ENCODE measurements at places on chromosomes 12 and 14.

- no peak for DNase-seq
These were observed 15.5 kb downstream of the EMP1 start for GRCh38 chr12:13211859-13212664.

DNA sequence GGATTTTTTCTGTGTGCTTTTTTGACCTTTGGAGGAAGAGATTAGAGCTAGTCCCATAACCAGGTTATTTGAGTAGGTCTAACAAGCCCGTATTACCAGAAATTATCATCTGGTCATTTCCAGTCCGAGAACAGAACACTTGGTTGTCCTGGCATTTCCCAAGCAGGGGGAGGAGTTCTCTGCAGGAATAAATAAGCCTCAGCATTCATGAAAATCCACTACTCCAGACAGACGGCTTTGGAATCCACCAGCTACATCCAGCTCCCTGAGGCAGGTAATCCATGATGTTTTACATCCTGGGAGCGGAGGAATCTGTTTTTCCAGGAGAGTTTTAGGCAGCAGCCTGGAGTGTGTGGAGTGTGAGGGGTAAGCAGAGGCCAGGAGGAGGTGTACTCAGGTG lies at the start of gene SERPINA3:
SERPINA3 (plus strand) TSS at position 218 of the 400 bp plus-strand sequence. CDS start 2,051 bp downstream, outside the sequence.
- DNase-seq: no peak

DNA sequence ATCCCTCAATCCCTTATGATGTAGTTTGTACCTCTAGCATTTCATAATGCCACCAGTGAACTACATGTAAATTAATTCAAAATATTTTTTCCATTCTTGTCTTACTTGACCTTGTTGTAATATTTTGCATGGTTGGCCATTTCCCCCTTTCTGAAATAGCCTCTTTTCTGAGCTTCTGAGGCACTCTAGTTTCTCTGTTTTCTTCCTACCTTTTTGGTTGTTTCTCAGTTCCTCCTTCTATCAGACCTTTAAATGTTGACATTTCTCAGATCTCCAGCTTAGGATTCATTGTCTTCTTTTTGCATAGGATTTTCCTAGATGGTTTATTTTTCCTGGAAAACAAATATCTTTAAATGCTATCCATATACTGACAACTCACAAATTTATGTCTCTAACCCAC lies 9.8 kb upstream of the RMST start:
- DNase-seq: no peak

GRCh38 chr14:53929871-53930715 lies 26.5 kb downstream of the BMP4 start:
- no peak for DNase-seq

DNA sequence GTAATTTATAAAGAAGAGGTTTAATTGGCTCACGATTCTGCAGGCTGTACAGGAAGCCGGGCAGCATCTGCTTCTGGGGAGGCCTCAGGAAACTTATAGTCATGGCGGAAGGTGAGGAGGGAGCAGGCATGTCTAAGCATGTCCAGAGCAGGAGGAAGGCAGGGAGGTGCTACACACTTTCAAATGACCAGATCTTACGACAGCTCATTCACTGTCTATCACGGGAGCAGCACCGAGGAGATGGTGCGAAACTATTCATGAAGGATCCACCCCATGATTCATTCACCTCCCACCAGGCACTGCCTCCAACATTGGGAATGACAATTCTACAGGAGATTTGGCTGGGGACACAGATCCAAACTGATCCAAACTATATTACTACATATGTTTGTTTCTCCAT lies 10.0 kb downstream of the SFSWAP start:
- no peak for DNase-seq

DNA sequence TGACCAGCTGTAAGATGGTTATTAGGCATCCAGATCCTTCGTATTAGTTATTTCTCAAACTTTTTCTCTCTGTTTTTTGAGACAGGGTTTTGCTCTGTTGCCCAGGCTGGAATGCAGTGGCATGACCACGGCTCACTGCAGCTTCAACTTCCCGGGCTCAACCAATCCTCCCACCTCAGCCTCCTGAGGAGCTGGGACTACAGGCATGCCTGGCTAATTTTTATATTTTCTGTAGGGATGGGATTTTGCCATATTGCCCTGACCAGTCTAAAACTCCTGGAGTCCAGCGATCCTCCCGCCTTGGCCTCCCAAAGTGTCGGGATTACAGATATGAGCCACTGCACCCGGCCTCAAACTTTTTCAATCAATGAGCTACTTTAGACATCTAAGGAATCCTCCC lies 33.1 kb downstream of the FZD10 start:
- no peak for DNase-seq

- no peak for DNase-seq
These were observed 1.2 kb downstream of the SLCO1C1 start for GRCh38 chr12:20696181-20696905.

GRCh38 chr12:116855744-116856470 lies 25.3 kb downstream of the HRK start:
- no peak for DNase-seq

- DNase-seq: no peak
These were observed 89.7 kb downstream of the TMCC3 start for GRCh38 chr12:94560431-94561221.

GRCh38 chr12:22899184-22899583 lies 274.2 kb downstream of the ETNK1 start:
- no peak for DNase-seq

- DNase-seq: no peak
These were observed 4.7 kb downstream of the SLC6A12 start for GRCh38 chr12:209246-209645.

- DNase-seq: no peak
These were observed 232.4 kb downstream of the SNAPC1 start for GRCh38 chr14:61994589-61994988.

GRCh38 chr14:38279572-38279971 lies 23.7 kb upstream of the CLEC14A start:
- DNase-seq: no peak

- no peak for DNase-seq
These were observed 22.0 kb downstream of the RPS6KA5 start for GRCh38 chr14:91038439-91038838.

DNA sequence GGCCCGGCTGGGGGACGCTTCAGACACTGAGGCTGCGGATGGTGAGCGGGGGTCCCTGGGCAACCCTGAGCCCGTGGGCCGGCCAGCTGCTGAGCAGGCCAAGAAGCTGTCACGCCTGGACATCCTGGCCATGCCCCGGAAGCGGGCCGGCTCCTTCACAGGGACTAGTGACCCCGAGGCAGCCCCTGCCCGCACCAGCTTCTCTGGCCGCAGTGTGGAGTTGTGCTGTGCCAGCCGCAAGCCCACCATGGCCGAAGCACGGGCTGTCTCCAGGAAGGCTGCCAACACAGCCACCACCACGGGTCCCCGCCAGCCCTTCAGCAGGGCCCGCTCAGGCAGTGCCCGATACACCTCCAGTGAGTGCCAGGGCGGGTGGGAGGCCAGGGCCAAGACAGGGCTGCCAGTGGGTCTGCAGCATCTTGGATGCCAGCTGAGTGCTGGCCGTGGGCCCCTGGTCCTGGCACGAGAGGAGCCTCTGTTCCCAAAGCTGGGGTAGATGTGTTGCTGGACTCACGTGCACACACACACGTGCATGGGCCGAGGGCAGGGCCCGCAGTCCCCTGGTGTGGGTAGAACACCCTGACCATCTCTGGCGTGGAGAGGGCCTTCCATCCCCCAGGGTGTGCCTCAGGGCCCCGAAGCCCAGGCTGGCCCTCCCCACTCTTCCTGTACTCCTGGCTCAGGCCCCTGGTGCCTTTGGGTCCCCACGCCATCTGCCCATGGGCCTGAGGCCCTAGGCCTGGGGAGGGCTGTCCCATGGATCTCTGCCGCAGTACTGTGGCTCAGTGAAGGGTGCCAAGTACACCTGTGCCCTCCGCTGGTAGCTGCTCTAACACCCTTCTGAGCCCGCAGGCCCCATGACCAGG lies 22.8 kb downstream of the CEP170B start:
- DNase-seq: no peak

DNA sequence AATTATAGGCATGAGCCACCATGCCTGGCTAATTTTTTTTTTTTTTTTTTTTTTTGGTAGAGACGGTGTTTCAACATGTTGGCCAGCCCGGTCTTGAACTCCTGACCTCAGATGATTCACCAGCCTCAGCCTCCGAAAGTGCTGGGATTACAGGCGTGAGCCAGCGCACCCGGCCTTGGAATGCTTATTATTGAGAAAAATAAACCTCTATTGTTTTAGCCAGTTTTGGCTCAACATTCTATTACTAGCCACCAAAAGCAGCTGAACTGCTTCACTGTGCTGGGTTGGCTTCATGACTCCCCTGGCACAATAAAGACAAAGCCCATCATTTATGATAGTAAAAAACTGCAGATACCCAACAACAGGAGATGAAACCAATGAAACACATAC lies 93.5 kb upstream of the CEP83 start:
- no peak for DNase-seq

- DNase-seq: no peak
These were observed 2.4 kb downstream of the KLHDC2 start for GRCh38 chr14:49770212-49770817.

DNA sequence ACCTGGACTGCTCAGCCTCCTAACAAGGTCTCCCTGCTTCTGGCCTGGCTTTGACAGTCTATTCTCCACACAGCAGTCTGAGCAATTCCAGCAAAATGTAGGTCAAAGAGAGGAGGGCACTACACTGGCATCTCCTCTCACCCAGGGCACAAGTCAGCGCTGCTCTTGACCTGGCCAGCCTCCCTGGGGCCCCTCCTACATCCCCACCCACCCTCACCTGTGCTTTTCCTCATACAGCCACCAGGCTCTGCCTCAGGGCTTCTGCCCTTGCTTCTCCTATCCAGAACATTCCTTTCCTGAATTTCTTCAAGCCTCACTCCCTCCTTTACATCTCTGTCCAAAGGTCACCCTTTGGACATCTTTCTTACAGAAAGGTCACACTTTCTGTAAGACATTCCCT lies 33.7 kb downstream of the GALNT4 start:
- no peak for DNase-seq

GRCh38 chr14:75222208-75222701 lies 45.8 kb upstream of the TMED10 start:
- no peak for DNase-seq

- DNase-seq: no peak
These were observed 4.0 kb upstream of the MYO1H start for GRCh38 chr12:109343677-109344076.

GRCh38 chr12:126776026-126776655 lies 1490.8 kb upstream of the TMEM132C start:
- DNase-seq: no peak

DNA sequence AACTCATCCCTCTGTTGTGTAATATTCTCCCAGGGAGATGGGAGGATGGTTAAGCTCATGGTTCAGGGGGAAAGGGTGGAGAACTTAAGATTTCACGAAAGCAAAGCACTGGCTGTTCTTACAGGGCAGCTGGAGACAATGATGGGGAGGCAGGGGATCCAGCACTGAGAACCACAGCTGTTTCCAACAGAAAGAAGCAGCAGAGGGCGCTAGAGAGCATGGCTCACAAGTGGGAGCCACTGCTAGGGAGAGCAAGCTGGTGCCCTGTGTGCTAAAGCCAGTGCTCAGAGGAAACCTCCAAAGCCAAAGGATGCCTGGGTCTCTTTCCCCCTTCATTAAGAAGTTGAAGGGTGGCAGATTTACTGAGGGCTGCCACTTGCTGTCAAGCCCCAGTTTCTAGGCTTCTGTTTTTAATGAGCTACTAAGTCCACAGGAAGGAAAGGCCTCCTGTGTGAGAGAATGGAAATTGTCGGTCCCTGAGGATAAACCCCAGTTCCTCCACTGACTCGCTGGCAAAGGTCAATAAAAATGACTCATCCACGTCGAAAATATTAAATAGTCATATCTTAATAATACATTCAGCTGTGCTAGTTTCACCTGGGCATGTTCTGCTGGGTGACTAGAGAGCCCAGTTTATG lies 199.7 kb downstream of the ANO2 start:
- DNase-seq: no peak

- DNase-seq: no peak
These were observed 748 bp upstream of the ACVRL1 start for GRCh38 chr12:51906430-51907082.

GRCh38 chr14:68074765-68075381 lies 255.3 kb downstream of the RAD51B start:
- no peak for DNase-seq

GRCh38 chr12:19988459-19988873 lies 379.9 kb upstream of the PDE3A start:
- DNase-seq: no peak

DNA sequence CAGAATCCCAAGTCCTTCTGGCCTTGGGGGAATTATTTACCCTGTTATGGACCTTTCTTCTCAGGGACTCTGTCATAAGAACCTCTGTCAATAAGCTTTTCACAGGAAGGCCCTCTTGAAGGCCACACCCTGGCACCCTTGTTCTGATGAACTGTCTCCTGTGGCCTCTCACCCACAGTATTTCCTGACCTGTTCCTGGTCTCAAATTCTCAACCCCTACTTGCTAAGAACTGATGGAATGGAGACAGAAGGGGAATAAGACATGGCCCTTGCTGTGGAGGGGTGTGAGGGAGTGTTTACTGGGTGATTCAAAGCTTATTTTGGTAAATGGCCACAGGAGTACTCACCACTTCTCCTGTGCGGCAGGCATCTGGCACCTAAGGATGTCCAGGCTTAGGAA lies 1082.9 kb downstream of the BCL11B start:
- DNase-seq: no peak

DNA sequence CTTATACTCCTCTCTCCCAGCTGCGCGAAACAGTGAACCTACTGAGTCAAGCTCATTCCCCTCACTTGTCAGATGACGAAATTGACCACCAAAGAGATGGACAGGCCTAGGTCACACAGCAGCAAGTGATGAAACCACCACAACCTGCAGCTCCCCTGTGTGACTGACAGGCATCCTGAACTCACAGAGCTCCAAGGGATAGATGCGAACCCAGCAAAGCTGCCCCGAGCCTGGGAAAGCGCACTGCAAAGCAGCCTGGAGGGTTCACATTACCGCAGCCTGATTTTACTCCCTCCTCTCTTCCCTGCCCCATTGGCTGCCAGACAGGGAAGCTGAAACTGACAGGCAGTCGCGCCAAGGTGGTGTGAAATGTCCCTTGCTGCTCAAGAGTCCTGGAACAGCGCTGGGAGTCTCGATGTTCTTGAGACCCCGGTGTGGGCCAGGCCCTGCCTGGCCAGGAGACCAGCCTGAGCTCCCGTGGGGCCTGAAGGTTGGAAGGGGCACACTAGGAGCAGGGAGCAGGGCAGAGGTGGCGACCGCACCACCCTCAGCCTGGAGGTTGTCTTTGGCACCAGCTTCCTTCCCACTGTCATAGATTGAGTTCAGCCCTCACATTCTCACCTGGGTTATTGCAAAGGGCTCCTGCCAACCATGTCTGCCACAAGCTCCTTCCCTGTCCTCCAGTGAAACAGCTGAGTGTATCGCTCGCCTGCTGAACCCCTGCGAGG lies 36.3 kb downstream of the SNRNP35 start:
- no peak for DNase-seq

DNA sequence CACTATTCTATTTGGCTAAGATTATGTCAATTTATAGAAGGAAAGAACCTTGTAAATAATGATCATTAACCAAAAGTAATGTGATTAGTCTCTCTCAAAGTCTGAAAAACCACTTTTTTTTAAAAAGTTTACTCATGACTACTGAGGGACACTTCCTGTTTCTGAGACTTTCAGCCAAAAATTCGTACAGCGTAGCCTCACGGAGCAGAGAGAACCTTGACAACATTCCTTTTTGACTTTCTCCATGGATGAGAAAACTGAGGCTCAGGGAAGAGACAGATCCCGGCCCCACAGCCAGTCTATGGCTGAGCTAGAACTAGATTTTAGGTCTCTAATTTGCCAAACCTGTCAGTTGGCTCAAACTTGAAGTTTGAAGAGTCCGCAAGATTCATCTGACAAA lies 68.2 kb downstream of the DAD1 start:
- DNase-seq: no peak

GRCh38 chr12:66329941-66330340 lies 27.6 kb downstream of the HELB start:
- DNase-seq: no peak
